ENCODE measurements at places on chromosomes 16 and 17.

GRCh38 chr17:1532836-1533602 is 16.6 kb upstream of the INPP5K start:
- DNase-seq = peak; percentile 43

DNA sequence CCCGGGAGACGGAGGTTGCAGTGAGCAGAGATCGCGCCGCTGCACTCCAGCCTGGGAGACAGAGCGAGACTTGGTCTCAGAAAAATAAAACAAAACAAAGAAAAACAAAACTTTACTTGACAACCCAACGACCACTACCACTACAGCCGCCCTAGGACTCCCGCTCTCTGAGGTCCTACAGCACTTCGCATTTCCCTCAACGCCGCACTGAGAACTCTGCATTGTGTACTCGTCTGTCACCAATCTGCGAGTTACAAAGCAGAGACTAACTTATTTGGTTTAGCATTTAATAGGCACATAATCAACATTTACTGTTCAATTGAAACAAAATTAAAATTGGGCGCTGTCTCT is 479 bp upstream of the ZNF207 start:
- no peak for DNase-seq

DNA sequence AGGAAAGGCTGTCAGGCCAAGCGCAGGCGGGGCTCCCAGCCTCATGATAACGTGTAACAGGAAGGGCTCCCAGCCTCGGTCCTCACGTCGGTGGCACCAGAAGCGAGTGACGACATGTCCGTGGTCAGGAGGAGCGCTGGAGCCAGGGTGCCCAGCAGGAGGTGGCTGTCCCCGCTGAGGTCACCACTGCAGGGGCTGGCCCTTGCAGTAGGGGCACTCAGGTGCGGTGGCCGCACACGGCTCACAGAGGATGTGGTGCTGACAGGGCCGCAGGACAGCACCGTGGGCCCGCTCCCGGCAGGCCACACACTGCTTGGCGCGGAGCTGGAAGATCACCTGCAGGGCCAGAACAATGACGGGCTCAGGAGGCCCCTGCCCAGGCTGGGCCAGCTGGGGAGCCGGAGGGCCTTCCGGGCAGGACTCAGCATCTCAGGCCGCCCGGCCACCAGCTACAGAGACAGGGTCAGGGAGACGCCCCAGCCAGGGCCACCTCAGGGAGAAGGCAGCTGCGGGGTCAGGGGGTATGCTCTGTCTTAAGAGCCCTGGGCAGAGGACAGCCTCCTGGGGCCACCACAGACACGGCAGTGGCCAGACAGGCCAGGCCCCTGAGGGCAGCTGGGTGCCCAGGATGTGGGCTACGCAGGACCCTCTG is 14.5 kb downstream of the GNPTG start:
- no peak for DNase-seq

DNA sequence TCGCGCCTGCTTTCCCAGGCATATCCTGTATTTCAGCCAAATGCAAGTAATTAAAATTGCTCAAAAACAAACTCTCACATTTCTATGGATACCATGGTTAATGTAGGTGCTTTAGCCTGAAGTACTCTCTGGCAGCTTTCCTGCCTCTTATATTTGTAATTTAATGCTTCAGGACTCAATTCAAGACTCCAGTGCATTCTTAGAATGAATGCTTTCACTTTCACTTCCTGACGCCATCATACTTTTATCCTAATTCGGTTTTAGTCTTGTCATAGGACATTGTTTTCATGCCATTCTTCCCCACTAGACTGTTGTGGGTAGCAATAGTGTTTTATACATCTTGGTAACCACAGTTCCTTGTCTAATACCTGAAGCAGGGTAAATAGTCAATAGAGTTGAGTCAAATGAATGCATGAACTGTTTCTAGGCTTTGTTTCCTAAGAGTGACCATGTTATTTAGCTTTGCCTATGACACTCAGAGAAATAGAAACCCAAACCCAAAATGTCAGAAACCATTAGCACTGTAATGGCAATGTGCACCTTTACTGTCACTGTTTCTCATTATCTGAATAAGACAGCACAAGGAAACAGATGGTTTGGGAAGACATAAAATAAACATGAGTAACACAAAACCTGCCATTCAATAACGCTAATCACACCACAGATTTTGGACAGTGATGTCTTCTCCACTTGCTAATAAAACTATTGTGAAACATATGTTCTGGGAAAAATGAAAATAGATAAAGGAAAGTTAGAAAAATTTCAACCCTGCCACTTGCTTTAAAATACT is 705.5 kb downstream of the CDH11 start:
- no peak for DNase-seq

DNA sequence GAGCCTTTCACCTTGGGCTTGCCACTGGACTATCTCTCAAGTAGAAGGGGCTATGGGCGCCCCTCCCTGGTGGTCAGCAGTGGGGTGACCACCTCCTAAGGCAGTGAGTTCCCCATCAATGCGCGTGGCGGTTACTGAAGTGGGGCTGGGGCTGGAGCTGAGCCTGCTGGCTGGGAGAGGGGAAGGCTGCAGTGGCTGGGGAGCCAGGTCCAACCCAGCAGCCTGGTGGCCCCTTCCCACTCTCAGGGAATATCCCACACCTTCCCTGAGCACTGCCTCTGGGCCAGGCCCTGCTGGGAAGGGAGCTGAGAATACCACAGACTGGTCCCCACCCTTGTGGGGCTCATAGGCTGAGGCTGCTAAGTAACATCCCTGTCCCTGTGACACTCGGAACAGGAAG is 19.8 kb upstream of the MPRIP start:
- no peak for DNase-seq

DNA sequence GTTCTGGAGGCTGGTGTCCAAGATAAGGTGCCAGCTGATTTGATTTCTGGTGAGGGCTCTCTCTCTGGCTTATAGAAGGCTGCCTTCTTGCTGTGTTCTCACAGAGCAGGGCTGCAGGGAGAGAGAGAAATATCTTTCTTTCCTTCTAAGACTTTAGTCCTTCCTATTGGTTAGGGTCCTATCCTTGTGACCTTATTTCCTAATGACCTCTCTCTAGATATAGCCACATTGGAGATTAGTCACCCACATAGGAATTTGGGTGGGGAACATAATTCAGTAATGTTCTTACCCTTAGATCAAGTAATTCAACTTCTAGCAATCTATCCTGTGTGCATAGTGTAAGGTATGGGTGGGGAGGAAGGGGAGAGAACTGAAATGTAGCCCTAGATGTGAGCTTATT is 18.0 kb upstream of the ABCA5 start:
- no peak for DNase-seq

All from endothelial cell (in vitro differentiated cells).